ENCODE measurements at places on chromosomes 3 and 15.

DNA sequence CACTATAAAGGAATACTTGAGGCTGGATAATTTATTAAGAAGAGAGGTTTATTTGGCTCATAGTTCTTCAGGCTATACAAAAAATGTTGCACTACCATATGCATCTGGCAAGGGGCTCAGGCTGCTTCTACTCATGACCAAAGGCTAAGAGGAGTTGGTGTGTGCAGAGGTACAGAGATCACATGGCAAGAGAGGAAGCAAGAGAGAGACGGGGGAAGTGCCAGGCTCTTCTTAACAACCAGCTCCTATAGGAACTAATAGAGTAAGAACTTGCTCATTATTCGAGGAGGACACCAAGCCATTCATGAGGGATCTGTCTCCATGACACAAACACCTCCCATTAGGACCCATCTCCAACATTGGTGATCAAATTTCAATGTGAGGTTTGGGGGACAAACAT, 6.0 kb upstream of the FNDC3B start:
- DNase-seq: no peak

DNA sequence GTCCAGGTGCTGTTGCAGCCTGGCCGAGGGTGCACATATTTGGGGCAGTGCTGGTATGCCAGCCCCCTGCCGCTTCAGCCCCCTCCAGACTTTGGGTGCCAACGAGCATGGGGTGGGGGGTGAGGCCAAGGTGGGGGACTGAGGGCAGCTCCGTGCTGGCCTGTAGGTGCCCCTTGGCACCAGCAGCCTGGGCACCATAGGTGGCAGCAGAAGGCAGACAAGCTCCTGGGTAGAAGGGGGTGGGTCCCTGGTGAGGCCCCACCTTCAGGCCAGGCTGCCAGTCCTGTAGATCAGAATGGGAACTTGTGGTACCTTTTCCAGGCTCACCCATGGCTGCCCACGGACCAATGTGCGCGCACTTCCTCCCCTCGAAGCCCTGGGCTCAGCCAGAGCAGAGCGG, 16.1 kb upstream of the PLA2G4E start:
- no peak for DNase-seq

GRCh38 chr3:46705751-46706552, 4.8 kb downstream of the TMIE start:
- DNase-seq: no peak

DNA sequence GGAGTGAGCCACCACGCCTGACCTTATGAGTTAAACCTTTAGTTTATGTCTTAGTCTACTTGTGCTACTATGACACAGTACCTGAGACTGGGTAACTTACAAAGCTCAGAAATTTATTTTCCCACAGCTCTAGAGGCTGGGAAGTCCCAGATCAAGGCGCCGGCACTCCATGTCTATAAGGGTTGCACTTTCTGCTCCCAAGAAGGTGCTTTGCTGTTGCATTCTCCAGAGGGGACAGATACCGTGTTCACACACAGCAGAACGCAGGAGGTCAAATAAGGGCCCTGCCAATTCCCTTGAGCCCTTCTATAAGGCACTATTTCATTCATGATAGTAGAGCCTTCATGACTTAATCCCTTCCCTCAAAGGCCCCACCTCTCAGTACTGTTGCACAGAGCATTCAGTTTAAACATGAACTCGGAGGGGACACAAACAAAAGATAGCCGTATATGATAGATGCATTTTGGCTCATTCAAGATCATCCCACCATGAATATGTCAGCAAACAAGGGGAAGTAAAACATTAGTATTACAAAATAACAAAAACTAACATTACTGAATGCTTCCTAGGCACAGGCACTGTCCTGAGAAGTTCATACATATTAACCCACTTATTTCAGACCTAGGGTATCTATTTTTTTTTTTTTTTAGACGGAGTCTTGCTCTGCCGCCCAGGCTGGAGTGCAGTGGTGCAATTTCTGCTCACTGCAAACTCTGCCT, 26.5 kb downstream of the PLA1A start:
- no peak for DNase-seq

DNA sequence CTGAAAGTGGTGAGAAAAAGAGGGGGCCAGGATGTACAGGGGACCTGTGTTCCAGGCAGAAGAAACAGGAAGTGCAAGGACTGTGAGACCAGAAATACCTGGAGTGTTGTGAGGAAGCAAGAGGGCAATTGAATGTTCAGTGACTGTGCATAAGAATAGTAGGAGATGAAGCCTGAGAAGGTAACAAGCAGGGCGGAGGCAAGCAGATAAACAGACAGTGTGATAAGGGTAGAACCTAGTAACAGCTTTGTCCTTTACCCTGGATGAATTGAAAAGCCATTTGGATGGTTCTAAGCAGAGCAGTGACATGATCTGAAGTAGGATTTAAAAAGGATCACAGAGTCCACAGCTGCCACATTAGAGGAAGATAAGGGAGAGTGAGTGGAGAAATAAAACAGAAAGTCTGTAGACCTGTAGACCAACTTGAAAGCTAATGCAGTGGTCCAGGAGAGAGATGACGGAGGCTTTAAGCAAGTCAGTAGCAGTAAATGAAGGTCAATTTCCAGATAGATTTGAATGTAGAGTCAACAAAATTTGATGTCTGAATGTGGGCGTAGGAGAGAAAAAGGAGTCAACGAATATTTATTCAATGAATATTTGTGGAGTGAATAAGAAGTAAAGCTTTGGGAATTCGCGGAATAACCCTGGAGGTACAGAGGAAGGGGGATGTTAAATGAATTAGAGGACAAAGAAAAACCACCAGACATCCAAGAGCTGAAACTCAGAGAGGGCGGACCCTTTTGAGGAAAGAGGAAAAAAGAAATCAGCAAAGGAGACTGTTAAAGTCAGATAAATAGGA, 4.2 kb upstream of the PLOD2 start:
- no peak for DNase-seq

DNA sequence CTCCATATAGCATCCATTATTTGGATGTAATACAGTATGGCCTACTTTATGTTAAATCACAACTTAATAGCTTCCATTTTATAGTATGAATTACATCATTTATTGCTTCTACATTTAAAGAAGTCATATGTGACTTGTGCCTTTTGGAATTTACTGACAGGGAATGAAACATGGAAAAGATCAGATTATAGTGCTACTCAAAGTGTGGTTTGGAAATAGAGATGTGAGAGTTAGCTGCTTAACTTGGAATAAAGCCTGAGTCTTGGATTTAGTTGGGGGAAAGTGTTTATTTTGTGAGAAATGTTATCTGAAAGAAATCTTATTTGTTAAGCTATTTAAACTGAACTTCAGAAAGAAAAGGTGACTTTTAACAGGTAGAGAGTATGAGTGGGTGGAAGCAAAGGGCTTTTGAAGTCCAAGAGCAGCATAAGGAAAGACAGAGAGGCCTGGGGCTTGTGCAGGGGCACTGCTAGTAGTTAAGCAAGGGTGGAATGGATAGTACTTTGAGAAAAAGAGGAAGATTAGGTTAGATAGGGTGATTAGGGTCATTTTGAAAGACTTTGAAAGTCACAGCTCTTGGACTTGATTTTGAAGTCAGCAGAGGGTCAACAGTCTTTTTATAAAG, 60.5 kb downstream of the SLMAP start:
- no peak for DNase-seq

GRCh38 chr3:39407259-39407629, 724 bp downstream of the RPSA start:
- DNase-seq: no peak

GRCh38 chr15:83014205-83014653, 2.8 kb upstream of the C15orf40 start:
- DNase-seq: no peak

Measured in stimulated activated CD4-positive, alpha-beta T cell treated with anti-CD3 and anti-CD28 coated beads, Interleukin-1b, Interleukin-23, amount 100 ng/mL, for 24 hours (primary cell).